ENCODE measurements at places on chromosomes 16 and 17. TPM values are rescaled to one million over a fixed set of nuclear protein-coding genes. Genes with fewer than 3 reads are reported as not detected.

- no peak for DNase-seq
These were observed 76.0 kb downstream of the CREBBP start for GRCh38 chr16:3804426-3805016.

GRCh38 chr17:30573603-30574175 lies 96.5 kb downstream of the GOSR1 start:
- DNase-seq: no peak

GRCh38 chr17:58702045-58702476 lies 9.7 kb downstream of the RAD51C start:
- DNase-seq: no peak

- no peak for DNase-seq
These were observed 15.1 kb upstream of the SLC52A1 start for GRCh38 chr17:5050278-5050677.

DNA sequence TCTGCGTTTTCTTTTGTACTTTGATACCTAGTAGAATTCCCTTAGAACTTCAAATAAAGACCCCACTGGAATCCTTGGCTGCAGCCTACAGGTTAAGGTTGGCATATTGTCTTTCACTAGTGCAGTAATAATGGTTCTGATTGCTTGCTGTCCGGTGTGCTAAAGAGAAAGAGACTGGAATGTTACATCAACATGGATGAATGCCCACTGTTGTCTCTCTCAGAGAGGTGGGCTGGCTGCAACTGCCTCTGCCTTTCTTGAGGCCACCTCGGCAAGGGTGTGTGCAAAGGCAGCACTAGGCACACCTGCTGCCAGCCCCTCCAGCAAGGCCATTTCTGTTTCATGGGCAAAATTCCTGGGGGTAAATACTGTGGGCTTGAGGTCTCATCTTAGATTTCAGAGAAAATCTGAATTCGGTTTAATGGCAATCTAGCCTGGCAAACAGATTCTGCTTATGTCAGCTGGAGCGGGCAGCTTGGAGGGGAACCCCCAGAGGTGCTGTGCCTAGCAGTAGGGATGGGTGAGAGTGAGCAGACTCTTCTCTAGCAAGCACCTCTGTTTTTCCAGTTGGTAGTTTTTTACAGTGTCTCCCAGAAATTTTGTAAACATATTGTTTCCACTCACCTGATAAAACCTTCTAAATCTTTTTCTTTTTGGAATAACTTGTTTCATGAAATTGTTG lies 54.0 kb downstream of the MRTFB start:
- DNase-seq: no peak

GRCh38 chr16:7442050-7442449 lies 109.4 kb downstream of the RBFOX1 start:
- no peak for DNase-seq

DNA sequence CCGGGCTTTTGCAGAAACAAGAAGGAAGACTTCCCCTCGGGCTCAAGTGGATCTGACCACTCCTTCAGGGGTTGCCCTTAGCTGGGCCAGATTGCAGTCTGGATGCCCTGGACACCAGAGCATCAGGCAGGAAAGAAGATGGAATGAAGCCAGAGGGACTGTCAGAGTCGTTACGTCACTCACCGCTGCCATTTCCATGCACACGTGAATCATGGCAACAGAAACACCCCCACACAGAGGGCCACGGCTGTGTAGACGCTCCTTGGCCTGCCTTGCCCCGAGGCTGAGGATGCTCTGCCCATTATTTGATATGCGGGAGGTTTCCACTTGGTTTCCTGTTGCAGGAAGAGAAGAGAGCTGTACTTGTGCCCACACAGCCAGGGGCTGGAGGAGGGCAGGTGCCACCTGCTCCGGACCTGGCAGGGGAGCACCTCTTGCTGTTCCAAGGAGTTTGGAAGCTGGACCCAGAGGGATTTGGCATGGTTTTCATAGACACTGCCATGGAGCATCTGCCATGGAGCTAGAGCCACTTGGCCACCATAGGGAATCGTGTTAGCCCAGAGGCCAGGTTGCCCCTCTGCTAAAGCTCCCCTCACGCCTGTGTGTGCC lies 29.4 kb downstream of the RBFOX3 start:
- peak; percentile 39 for DNase-seq

DNA sequence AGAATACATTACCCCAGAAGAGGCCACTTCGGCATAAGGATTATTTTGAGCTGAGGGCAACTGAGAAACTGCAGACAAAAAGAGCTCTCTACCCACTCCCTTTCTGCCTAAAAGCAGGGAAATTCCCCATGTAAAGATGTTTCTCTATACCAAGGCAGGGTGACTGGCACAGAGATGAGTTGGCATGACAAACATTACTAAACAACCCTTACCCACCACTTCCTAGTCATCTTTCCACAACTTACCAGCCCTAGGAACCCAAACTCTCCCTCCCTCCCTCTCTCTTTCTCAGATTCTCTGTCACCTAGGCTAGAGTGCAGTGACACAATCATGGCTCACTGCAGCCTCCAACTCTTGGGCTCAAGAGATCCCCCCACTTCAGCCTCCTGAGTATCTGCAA lies 68.6 kb downstream of the EMP2 start:
- peak; percentile 66 for DNase-seq

GRCh38 chr16:30078744-30079143 lies 3.0 kb downstream of the PPP4C start:
- no peak for DNase-seq

DNA sequence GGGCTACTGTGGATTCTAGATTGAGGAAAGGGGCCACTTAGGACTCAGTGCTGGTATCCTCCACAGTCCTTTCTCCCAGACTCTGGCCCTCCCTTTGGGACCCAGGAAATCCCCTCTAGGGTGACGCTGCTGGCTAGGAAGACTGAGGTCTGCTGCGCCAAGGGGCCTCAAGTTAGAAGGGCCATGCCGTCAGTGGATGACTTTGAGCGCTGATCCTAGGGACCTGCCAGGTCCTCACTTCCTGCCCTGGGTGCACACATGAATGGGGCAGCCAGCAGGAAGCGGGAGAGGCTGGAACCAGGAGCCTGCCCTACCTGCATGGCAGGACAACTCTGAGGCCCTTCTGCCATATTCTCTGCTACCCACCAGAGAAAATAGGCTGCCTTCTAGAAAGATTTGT lies 145.0 kb downstream of the RAB11FIP4 start:
- no peak for DNase-seq

DNA sequence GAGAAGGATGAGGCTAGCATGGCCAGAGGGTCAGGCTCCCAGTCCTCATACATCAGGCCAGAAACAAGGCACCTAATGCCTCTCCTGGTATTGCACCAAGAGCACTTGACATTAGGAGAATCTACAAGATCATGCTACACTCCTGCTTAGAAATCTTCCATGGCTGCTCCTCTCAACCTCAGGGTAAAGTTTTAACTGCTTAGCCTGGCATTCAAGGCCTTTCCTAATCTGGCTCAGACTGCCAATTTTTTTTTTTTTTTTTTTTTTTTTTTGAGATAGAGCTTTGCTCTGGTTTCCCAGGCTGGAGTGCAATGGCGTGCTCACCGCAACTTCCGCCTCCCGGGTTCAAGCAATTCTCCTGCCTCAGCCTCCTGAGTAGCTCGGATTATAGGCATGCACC lies 8.2 kb downstream of the PIP4K2B start:
- no peak for DNase-seq

DNA sequence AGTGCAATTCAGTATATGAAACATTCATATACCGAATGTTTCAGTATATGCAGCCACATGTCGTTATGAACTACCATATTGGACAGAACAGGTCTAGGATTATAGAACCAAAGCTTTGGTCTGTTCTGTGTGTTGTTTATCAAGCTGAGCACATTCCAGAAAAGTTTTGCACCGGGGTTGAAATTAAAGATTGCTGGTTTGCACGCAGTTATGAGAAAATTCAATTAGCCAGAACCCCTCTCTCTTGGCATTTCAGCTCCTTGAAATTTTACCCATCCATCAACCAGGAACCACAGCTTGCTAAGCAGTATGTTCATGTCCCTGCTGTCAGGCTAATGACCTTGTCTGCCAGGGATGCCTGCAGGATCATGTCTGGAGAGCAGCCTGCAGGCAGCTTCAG lies 9.5 kb downstream of the KRT32 start:
- DNase-seq: no peak

DNA sequence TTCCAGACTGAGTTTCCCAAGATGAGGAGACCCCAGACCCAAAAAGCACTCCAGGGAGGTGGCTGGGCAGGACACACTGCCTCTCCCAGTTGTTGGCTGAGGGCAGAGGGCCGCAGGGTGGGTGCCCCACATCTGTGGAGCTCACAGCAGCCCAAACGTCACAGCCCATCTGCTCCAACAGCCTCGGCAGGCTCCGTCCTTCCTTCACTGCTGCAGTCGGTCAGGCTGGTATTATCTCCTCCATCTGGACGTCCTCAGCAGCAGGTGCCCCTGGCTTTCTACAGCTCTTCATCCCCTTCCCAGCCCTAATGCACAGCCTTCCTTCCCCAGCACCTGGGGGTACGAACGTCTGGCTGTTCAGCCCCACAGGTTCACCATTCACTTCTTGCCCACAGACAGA lies 55.2 kb downstream of the PRMT7 start:
- no peak for DNase-seq

DNA sequence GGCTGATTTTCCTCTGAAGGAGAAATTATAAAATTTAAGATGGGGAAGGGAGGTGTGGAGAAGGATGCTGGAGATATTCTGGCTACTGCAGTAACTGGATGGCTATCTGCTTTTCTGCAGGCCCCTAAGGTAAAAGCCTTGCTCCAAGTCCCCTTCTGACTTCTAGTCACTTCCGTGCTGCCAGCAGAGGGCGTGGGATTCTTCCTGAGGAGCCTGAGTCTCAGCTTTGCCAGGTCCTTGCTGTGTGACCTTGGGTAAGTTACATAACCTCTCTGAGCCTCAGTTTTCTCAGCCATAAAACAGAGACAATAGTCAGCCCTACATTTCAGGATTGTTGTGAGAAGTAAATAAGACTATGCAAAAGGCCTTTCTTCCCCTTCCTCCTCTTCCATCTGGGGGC lies 24.3 kb upstream of the TMEM220 start:
- peak; percentile 52 for DNase-seq

GRCh38 chr16:65125871-65126270 lies 4.0 kb upstream of the CDH11 start:
- no peak for DNase-seq

- no peak for DNase-seq
These were observed 42.7 kb downstream of the DHRS7B start for GRCh38 chr17:21169496-21169895.

GRCh38 chr17:55264278-55264644 lies 499 bp upstream of the HLF start:
- DNase-seq: no peak

- no peak for DNase-seq
These were observed 2.7 kb downstream of the WDR59 start for GRCh38 chr16:74982256-74982655.

DNA sequence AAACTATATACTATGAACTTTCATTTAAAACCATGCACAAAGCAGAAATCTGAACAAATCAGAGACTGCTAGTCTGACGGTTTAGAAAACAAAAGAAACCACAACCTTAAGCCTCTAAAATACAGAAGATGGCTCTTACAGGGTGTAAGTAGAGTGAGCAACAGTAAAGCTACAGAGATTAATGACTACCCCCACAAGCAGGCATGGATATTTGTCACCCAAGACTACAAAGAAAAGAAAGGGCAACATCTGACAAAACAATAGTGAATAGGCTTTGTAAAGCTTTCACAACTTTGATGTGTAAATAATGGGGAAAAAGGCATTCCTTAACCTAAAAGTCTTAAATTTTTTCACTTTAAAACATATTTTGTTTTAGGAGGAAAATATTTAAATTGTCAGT lies 75.0 kb downstream of the SPAG9 start:
- no peak for DNase-seq

DNA sequence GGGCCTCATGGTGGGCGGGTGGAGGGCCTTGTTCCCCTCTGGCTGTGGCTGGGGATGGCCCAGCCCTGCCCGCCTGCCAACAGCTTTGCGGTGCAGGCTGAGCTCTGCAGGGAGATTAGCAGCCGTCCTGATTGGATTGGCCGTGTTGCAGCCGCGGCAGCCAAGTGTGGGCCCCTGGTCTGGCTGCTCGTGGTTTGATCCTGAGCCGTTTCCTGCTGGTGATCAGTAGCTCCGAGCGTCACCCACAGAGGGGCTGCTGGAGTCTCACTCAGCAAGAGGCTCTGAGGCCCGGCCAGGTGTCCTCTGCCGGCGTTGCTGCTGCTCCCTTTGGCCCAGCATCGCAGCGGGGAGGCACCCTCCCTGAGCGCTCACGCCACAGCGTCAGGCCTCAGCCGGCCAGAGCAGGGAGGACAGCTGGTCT lies 32.5 kb downstream of the BAIAP2 start:
- DNase-seq: no peak

- peak; percentile 32 for DNase-seq
These were observed at the start of gene IL32 for GRCh38 chr16:3065069-3065741. TSS of gene IL32 (plus strand) at chr16:3065640. CDS start at chr16:3065812, 172 bp downstream.

- no peak for DNase-seq
These were observed 53.5 kb downstream of the KLHDC4 start for GRCh38 chr16:87712184-87712762.

Gene NSRP1
- total RNA-seq: 6.4 TPM

Gene FBXW10B
- total RNA-seq: 7.2 TPM

Gene KRT17
- total RNA-seq: 92.1 TPM

Gene FAAP100
- total RNA-seq: 34.6 TPM

Gene MT1A
- not detected for total RNA-seq

Gene G6PC1
- total RNA-seq: not detected

Gene CCL1
- total RNA-seq: not detected

Gene SLC16A13
- total RNA-seq: 0.62 TPM

Gene LITAFD
- total RNA-seq: not detected

Gene SEZ6L2
- total RNA-seq: 23.7 TPM

Gene ABCC3
- total RNA-seq: 50.2 TPM

Measured in PC-3 (cell line).